HS-5 (cell line): ENCODE measurements at places on chromosomes 13 and 19.

GRCh38 chr19:10132905-10133304 lies 13.2 kb upstream of the EIF3G start:
- no peak for DNase-seq

DNA sequence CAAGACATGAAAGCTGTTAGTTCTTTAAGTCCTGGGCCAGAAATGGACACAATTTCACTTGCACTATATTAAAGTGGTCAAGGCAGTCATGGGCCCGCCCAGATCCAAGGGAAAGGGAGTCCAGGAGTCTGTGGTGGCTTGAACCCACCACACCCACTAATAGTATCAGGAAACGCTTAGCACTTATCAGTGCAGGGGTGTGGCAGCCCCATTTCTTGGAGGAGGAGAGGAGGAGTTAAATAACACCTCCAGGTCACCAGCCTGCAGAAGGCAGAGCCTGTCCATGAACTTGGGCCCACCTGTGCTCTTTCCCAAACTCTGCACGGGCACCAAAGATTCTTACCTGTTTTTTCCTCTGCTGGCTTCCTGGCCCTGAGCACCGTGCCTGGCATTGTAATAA lies 5.4 kb upstream of the NTN5 start:
- no peak for DNase-seq

DNA sequence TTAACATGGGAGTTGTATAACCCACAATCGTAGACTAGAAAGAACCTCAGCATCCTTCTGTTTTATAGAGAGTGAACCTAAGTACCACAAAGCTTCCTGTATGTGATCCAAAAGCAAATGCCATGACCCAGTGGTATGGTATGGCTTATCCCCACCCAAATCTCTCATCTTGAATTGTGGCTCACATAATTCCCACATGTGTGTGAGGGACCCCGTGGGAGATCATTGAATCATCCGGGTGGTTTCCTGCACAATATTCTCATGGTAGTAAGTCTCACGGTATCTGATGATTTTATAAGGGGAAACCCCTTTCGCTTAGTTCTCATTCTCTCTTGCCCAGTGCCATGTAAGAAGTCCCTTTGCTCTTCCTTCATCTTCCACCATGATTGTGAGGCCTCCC lies 587.9 kb downstream of the LMO7 start:
- DNase-seq: no peak

DNA sequence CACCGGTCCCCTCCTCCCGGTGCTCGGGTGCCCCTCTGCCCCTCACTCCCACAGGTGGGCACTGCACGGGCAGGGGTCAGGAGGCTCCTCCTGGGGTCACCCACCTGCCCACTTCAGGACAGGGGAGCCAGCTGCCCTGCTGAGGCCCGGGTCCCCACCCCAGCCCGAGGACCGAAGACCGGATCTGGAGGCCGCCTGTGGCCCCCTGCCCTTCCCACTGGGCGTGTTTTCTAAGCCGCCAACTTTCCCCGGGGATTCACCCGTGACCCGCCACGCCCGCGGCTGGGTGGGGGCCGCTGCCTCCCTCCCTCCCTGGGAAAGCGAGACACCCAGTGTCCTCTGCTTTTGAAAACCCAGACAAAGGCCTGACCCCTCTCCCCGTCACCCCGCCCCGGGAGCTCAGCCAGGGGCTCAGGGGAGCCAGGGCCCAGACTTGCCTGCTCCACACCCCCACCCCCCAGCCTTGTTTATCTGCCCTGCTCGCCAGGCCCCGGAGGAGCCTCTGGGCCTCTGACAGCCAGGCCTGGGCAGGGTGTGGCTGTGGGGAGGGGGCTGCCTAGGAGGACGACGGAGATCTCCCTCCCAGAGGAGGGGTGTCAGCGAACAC lies 1.3 kb downstream of the PALM start:
- DNase-seq: no peak
